ENCODE measurements at places on chromosomes 13 and 19.

DNA sequence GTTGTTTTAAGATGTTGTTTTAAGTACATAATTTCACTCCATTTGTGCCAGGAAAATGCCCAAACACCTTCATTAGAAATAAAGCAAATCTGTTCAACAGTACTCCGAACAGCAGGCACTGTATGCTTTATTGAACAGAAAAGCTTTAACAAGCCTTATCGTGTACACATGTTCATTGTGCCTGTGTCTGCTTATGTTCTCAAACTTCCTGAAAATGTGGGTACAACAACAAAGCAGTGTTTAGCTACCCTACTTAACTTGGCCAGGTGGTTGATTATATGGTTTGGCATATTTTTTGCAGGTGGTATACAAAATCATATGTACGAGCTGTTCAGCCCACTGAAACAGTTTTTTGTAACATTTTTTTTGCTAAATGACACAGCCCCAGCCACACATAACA lies 718.0 kb downstream of the DACH1 start:
- DNase-seq, result no peak

GRCh38 chr19:49216071-49216470 lies 58.5 kb downstream of the TRPM4 start:
- no peak for DNase-seq

DNA sequence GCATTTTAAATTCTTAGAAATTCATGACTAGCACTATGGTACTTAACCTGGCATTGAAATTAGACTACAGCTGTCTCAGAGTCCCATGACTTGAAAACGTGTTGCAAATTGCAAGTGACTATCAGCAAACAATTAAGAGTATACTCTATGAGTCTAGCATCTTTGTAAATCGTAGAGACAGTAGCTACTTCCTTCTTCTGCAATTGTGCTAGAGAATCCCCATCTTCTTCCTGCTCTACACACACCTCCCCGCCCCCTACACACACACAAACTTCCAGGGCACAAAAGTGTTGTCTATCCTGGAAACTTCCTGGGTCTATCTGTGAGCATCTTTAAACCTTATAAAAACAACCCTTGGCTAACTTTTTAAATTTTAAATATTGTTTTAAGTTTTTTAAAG lies 35.2 kb upstream of the MIR17HG start:
- no peak for DNase-seq

DNA sequence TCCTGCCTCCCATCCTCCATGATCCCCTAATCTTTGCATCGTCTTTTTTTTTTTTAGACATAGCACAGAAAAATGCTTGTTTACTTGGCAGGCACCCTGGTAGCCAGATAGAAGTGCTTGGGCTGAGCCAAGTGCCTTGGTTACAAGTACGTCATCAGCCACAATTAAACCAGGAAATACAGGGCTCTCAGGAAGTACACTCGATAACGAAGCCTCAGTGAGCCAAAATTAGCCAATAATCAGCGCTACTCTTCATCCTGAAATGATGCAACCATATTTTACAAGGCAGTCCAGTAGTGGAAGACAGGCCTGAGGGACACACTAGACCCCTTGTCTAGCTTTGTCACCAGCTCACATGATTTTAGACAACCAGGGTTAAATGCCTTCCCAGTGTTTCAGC lies 194.0 kb upstream of the NBEA start:
- no peak for DNase-seq

DNA sequence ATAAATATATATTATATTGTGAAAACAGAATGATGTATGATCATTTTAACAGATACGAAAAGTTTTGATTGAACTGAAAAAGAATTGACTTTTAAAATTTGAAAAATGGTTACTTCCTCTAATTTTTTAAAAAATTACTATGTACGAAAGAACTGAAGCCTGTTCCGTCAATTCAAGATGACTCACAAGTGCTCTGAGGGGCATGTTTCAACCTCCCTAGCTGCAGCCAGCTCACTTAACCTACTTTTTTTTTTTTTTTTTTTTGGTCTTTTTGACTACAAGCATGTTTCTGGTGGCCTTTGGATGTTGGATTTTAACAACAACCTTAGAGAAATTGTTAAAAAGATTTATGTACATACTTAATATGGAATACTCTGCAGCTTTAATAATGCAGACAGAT lies 1139.3 kb downstream of the DIAPH3 start:
- DNase-seq, result no peak

DNA sequence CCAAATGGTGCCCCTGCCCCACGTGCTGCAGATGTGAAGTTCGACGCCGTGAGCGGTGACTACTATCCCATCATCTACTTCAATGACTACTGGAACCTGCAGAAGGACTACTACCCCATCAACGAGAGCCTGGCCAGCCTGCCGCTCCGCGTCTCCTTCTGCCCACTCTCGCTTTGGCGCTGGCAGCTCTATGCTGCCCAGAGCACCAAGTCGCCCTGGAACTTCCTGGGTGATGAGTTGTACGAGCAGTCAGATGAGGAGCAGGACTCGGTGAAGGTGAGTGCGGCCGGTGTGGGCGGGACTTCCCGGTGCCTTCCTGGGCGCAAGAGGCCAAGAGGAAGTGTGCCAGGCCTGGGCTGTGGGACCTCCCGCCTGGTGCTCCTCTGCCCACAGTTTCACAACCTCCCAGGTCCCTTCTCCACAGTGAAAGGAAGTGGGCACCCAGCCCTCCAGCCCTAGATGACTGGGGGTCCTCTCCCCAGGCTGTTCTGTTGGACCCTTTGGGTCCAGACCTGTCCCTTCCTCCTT lies 14.1 kb upstream of the RELB start:
- DNase-seq, result no peak

DNA sequence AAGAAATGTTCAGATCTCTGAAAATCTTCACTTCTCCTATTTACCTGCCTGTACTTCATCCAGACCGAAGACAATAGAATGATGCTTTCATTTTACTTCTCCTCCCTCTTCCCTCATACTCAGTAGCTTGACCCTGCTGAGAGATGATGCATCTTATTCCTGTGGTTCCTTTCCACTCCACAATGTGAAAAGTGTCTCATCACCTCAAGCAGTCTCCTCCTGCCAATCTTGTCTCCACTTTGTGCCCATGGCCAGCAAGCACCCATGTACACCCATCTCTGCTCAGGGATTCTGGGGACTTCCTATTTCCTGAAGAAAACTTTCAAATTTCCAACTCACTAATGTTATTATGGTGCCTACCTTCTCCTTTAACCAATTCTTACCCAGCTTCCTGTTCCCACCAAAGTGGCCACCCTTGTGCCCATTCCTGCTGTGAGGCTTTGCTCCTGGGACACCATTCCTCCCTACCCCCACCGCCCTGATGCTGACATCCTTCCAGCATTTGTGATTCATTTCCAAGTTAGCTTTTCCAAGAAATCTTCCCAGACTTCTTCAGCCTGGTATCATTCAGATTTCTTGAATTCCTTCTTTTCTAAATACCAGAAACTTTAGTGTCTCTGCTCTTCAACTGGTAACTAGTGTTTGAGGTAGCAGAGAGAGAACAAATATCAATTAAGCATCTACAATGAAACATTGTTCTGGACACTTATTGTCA lies 212.5 kb downstream of the POSTN start:
- DNase-seq, result no peak

- DNase-seq, result no peak
Observed at GRCh38 chr13:72255908-72256307, 388.9 kb upstream of the DACH1 start.

DNA sequence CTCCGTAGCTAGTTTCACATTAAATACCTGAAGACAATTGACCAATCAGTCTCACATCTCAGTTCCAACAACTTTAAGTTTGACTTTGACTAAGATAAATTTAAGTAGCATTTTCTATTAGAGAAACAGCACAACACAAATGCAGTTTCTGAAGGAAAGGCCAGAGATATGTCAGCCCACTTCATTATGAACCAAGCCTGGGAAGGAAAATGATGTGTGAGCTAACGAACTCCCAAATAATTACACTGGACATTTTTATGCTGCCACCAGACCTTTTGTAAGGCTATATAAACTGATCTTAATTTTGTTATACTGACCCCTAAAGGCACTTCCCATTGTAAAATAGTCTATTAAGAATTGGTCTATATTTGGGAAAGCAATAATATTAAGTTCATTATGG lies 57.9 kb upstream of the DACH1 start:
- DNase-seq, result no peak

DNA sequence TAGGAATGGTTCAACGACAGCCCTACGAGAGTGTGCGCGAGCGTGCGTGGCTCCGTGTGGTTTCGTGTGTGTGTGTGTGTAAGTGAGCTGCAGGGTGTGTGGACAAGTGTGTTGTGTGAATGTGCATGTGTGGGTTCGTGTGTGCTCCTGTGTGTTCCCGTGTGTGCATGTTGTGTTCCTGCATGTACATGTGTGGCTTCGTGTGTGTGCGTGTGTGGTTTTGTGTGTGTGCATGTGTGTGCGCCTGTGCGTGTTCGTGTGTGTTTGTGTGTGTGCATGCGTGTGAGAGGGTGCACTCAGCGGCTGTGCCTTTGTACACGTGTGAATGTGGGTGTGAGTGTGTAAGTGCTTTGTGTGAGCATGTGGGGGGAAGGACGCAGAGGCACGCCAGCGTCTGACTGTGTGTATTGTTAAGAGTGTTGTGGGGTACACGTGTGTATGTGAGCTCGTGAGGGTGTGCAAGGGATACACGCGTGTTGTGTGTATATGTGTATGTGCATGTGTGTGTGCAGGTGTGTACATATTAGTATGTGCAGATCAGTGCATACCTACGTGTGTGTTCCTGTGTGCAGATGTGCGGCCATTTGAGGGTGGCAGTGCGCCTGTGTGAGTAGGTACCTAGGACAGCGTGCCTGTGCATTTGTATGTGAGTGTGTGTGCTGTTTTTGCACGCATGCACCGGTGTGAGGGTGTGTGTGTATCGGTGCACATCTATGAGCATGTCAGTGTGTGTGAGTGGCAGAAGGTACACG lies 24.3 kb upstream of the ONECUT3 start:
- DNase-seq, result no peak

GRCh38 chr13:97979051-97979450 lies 25.6 kb downstream of the IPO5 start:
- no peak for DNase-seq

- DNase-seq, result no peak
Observed at GRCh38 chr13:90415902-90416301, 931.6 kb upstream of the MIR17HG start.

DNA sequence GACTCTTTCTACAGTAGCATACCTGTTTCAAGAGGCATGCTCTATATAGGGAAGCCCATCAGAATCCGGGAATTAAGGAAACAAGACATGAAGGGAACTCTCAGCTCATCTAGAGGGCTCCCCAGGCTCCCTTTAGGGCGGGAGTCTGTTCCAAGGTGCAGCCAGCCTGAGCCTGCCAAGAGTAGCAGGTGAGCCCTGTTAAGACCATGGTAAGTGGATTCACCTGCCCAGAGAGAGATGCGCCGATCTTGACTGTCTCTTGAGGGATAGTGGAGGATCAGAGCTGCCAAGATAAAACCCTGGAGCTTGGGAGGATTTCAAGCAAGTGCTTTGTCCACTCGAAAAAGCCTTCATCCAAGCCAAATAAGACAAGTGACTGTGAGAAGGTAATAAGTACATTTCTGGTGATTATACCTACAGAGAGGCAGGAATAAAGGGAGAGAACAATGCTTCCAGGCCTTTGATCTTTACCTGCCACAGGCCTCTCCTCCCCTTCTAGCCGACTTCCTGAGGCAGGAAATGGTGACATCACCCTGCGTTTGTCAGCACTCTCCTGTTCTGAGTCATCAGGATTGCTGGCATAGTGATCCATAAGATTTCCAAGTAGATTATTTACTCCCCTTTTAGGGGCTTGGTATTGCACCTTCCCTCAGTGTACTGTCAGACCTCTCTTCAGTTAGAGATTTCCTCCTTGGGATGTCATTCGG lies 31.5 kb downstream of the KLF5 start:
- no peak for DNase-seq

GRCh38 chr13:75411924-75412537 lies 69.9 kb downstream of the TBC1D4 start:
- no peak for DNase-seq

GRCh38 chr19:16117594-16118033 lies 5.9 kb downstream of the RAB8A start:
- no peak for DNase-seq

DNA sequence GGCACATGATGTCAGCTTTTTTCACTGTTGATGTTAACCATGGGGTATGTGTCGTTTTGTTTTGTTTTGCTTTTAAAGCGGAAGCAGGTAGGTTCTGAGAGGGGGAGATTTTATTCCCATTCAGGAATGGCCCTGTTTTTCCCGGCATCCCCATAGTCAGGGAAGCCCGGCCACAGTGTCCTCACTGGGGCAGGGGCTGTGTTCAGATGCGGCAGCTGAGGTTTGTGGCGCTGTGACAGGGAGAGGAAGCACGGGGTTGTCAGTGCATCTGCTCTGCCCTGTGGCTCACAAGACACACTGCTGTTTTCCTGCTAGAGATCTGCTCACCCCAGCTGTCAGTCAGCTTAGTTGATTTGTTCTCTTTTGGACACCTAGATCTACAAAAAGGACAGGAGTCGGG lies 27.6 kb downstream of the ANKRD27 start:
- DNase-seq, result no peak

- no peak for DNase-seq
Observed at GRCh38 chr19:58550362-58551122, 4.4 kb downstream of the CHMP2A start.

GRCh38 chr19:33325920-33326319 lies 23.6 kb upstream of the CEBPA start:
- DNase-seq, result no peak

- no peak for DNase-seq
Observed at GRCh38 chr13:110436276-110436675, 125.2 kb downstream of the RAB20 start.

DNA sequence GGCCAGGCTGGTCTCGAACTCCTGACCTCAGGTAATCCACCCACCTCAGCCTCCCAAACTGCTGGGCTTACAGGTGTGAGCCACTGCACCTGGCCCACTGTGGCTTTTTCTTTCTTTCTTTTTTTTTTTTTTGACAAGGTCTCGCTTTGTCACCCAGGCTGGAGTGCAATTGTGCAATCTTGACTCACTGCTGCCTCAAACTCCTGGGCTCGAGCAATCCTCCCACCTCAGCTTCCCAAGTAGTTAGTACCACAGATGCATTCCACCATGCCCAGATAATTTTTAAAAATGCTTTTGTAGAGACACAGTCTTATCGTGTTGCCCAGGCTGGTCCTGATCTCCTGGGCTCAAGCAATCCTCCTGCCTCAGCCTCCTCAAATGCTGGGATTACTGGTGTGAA lies 12.1 kb upstream of the FCGBP start:
- DNase-seq, result no peak

- no peak for DNase-seq
Observed at GRCh38 chr13:30880856-30881155, 25.3 kb upstream of the MEDAG start.

GRCh38 chr19:18594096-18594823 lies 5.7 kb downstream of the REX1BD start:
- peak; percentile 84 for DNase-seq

GRCh38 chr19:1646659-1647453 lies 5.6 kb downstream of the TCF3 start:
- no peak for DNase-seq

GRCh38 chr19:29385191-29385795 lies 140.5 kb upstream of the VSTM2B start:
- DNase-seq, result no peak
